ENCODE measurements at places on chromosomes 6 and 20.

GRCh38 chr6:37942606-37943376, 123.3 kb downstream of the ZFAND3 start:
- no peak for DNase-seq

DNA sequence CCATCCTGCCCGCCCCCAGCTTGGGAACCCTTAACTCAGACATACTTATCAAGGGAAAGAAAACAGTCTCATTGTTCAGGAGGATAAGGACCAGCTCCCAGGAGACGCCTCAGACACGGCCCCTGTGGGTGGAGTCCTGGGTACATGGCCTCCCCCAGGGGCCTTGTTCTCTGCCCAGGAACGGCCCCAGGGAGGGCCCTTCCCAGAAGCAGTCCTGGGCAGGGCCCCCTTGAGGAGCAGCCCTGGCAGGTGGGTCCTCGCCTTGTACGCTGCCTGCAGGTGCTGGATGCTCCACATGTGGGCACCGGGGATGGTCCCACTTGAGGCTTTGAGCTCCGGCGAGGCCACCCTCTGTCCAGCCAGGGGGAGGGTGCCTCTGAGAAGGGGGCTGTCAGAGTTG, 4.5 kb upstream of the GATA5 start:
- no peak for DNase-seq

- no peak for DNase-seq
Measured at GRCh38 chr6:31139599-31139998, 733 bp upstream of the PSORS1C2 start.

- no peak for DNase-seq
Measured at GRCh38 chr6:37369321-37370201, 15.8 kb downstream of the RNF8 start.

- no peak for DNase-seq
Measured at GRCh38 chr20:32557319-32557718, 27.8 kb downstream of the NOL4L start.

DNA sequence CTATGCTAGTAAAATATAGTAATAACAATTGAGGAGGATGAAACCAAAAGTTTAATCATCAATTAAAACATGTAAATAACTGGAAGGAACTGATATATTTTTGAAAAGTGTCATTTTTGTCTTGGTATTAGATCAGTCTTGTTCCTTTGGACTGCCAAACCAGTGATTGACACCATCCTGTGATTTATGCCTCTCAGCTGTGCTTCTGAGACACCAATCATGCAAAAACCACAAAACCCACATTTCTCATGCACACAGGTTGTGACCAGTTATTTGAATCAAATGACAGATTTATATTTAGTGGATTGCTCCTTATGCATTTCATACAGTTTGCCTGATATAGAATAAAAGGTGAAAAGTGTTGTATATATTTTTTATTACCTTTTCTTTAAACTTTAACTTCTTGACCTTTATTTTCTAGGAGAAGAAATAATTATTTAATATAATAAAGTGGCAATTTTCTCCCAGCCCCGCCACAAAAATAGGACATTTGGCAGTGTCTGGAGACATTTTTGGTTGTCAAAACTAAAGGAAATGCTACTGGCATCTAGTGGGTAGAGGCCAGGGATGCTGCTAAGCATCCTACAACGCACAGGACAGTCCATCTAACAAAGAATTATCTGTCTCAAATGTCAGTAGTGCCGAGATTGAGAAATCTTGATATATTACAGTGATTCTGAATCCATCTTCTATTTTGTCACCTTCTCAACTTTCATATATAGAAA, 383.6 kb downstream of the BCKDHB start:
- no peak for DNase-seq

GRCh38 chr6:150712505-150713252, 113.0 kb downstream of the PLEKHG1 start:
- DNase-seq: no peak

GRCh38 chr6:35298625-35299140, 1.1 kb downstream of the DEF6 start:
- no peak for DNase-seq

GRCh38 chr6:73728548-73729205, 32.7 kb downstream of the CD109 start:
- DNase-seq: no peak

DNA sequence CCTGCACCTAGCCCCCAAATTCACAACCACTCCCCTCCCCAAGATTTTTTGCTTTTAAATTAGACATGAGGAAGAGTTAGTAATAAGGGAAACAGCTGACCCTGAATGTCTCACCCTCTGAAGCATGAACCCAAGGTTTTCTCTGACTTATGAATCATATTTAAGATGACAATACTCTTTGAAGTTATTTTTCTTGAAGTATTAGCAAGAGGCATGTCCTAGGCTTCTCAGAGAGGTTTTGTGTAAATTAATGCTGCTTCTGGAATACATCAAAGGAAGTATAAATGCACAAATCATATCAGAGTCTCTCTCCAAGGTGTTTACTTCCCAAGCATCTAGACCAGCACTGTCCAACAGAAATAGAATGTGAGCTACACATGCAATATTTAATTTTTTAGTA, 408.1 kb upstream of the MARCKS start:
- no peak for DNase-seq

GRCh38 chr20:49765846-49766541, 46.6 kb upstream of the SLC9A8 start:
- DNase-seq: no peak

DNA sequence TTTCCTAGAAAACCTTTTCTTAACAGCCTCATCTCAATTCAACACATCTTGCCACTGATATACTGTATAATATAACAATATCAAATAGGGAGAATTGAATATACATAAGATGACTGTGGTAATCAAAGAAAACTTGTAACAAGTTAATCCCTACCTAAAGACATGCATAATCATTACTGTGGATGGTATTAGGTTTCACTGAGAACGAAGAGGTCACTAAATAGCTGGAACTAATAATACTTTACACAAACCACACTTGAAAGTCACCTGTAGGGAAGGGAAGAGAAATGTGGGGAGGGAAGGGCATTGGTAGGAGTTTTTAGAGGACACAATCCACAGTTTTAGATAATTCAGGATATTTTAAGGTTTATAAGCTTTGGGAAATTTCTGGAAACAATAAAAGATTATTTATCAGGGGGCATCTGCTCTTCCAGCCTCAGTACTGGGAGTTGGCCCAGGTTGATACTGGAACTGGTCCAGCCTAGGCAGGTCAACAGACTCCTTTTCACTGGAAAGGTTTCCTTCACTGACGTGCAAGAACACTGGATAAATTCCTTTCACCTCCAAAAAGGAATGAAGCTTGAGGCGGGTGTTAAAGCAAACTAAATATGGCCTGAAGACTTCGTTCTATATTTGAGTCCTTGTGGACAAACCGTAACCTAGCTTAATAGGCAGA, 44.0 kb downstream of the MAP7 start:
- no peak for DNase-seq

DNA sequence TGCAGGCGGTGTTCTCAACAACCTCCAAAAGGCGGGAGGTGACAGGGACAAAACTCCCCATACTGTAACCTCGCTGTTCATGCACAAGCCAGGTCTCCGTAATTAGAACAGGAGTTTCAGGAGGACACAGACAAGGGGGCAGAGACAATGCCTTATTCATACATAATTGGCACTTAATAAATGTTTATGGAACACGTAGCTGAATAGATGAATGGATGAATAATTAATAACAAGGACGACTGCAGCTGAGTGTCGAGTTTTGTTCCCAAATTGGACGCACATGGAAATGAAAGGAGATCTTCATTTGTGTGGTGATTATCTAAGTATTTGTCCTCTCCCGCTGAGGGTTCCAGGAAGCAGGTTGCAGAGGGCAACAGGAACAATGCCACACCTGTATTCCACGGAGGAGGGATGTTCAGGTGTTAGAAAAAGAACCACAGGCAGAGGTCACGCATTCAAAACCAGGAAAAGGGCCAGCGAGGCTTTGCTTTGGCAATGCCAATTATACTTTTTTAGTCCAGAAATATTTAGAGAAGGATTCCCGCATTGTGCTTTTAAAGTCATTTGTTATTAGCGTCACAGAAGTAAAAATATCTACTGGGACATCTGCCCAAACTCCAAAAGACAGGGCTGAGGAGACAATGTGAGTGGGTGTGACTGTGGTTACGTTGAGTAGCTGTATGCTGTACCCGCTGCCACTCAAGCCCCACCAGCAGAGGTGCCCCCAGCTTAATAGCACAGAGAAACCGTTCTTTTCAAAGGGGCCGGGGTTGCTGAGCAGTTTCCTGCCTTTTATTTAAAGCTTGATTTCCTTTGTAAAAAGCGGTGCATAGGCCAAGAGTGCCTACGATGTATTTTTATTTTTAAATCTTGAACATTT, 123.3 kb downstream of the PXDC1 start:
- DNase-seq: no peak

GRCh38 chr6:21142741-21143140, 450.8 kb upstream of the SOX4 start:
- DNase-seq: no peak

DNA sequence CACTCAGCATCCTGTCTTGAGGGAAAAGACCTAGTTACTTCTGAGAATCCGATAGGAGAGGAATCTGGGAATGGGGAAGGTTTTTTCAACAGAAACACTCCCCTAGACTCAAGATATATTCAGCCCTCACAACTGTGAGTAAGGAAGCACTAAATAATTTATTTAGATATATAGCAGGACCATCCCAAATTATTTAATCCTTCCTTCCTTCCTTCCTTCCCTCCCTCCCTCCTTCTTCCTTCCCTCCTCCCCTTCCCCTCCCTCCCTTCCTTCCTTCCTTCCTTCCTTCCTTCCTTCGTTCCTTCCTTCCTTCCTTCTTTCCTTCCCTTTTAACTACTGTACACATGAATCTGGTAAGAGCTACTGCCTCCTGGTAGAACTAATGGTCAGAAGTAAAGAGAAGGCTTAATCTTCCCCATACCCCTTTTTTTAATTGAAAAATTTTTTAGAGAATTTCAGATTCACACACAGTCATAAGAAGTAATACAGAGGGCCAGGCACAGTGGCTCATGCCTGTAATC, 10.1 kb downstream of the SLC24A3 start:
- DNase-seq: no peak

- DNase-seq: no peak
Measured at GRCh38 chr6:42448927-42449659, 2.6 kb downstream of the TRERF1 start.

DNA sequence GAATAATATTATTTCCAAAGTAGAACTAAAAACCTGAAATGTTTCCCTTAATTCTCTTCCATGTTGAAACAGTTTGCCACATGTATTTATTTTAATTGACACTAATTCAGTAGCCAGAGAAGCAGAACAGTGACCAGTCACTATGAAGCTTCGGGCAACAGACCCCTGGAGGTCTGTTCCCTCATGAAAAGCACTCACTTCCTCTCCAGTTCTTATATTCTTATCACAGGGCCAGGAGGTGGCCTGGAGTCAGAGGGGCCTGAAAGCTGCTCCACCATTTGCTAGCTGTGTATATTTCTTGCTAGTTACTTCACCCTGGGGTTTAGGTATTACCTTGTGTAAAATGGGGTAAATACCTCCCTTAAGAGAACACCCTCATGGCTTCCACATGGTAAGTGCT, 49.1 kb downstream of the MAP7 start:
- DNase-seq: no peak

DNA sequence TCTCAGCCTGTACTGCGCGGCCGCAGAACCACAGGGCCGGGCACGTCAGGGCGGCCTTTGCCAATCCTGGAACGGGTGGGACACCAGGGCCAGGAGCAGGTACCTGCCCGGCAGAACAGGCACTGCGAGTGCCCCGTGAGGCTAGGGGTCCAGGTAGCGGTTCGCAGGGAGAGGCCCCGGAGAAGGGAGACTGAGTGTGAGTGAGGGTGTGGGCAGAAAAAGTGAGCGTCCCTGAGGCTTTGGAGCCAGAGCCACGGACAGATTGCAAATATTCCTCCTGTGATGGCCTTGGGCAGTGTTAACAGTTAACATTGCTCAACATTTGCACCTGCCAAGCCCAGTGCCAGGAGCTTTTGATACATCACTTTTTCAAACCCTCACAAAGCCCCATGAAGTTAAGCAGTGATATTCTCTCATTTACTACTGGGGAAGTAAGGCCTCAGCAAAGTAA, 491 bp downstream of the GNMT start:
- no peak for DNase-seq

DNA sequence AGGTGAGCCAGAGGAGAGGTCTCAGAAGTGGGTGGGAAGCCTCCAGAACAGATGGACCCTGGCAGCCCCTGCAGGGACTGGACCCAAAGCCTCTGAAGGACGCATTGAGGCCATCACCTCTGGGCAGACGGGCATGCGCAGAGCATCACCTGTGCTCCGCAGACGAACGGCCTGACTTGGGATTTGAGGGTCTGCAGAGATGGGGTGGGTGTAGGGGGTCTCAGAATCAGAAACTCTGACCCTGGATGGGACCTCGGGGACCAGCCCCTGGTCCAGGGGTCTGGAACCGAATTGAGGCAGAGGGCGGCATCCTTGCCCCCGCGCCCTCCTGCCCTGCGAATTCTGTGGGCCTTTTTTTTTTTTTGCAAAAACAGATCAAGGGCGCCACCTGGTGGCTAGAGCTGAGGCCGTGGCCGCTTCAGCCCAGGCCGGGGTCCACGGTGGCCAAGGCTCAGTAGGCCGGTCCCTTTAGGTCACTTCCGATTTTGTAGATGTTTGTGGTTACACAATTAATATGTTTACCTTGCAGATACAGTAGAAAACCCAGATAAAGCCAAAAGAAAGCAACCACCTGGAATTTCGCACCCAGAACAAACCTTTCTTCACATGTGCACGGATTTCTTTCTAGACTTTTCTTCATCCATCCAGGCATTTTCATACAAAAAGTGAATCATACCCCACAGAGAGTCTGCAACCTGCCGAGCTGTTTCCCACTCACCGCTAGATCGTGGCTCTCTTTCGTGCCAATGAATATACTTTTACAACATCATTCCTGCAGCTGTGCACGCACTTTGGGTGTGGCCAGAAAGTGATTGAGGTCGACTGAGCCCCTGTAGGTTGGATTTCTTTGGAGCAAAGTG, 25.9 kb downstream of the ZBP1 start:
- DNase-seq: no peak

- DNase-seq: no peak
Measured at GRCh38 chr6:13163161-13163944, 165.0 kb downstream of the TBC1D7 start.

DNA sequence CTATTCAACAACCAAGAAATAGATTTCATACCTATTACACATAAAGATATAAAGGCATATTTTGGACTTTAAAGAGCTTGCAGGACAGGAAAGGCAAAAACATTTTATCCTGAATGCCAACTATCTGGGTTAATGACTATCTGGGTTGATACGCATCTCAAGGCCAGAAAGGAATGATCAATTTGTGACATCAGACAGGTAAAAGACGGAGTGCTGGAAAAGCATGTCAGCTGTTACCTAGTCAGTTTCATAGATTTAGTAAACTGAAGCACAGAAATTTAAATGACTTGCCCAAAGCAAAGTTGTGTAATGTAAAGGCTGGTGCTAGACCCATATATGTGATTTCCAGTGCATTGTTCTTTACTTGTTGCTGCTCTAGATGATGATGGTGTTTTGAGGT, 36.8 kb downstream of the HDAC2 start:
- no peak for DNase-seq

- no peak for DNase-seq
Measured at GRCh38 chr6:125183391-125183790, 29.8 kb downstream of the TPD52L1 start.

GRCh38 chr20:37938181-37938750, 35.3 kb downstream of the VSTM2L start:
- no peak for DNase-seq

- no peak for DNase-seq
Measured at GRCh38 chr6:15336900-15337560, 91.2 kb downstream of the JARID2 start.

- DNase-seq: no peak
Measured at GRCh38 chr6:88890860-88891845, 72.3 kb downstream of the RNGTT start.

Data from stimulated activated CD8-positive, alpha-beta memory T cell treated with anti-CD3 and anti-CD28 coated beads, Interleukin-15, amount 100 ng/mL, for 4 hours (primary cell).